ENCODE measurements at places on chromosomes 4 and X.

DNA sequence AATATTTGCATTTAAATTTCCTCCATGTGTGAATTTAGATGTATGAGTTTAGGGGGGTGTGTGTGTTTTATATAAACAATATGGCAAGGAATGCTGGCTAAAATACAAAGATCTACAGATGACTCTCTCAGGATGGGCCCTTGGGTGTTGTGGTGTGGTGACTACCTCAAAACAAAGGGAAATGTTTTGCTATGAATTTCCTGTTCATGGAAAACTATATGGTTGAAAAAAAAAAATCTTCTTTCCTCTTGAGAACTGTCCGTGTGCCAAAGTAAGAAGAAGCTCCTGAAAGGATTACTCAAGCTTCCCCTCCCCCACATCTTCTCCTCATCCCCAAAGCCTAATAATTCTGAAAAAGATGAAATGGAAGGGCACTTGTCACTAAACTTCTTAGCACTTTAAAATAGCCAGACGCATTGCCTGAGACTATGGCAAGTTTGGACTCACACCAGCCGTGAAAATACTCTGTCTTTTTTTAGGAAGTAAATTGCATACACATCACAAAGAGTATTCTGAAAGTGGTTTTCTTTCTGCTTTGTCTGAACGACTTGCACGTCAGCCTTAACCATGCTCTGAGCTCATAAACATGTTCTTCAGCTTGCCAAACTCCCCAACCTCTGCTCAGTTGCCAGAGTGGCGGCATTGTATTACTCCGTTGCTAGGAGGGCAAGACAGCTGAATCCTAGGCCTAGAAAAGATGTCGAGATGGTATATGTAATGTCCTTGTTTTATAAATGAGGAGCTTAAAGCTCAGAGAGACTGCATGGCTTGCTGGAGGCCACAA, 250.4 kb upstream of the JADE1 start:
- DNase-seq: no peak

- no peak for DNase-seq
These were observed 838 bp upstream of the PRICKLE3 start for GRCh38 chrX:49187028-49187394.

DNA sequence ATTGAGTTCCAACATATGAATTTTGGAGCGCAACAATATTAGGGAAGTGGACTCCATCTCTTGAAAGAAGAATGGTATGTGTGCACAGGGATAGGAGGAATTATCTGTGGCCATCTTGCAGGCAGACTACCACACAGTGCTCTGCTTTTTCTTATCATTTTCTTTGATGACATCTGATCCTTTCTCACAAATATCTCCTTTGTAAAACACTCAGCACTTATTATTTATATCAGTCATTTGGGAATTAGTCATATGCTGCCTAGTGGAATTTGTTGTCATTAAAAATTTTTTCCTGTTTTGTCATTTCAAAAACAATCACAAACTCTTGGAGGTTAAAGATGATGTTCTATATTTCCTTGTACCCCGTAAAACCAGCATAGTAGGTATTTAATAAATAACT, 444.3 kb upstream of the ATOH1 start:
- DNase-seq: no peak

GRCh38 chr4:116982656-116983055, 102.7 kb downstream of the TRAM1L1 start:
- DNase-seq: no peak

- DNase-seq: no peak
These were observed 419.7 kb downstream of the FAT4 start for GRCh38 chr4:125734504-125734903.

DNA sequence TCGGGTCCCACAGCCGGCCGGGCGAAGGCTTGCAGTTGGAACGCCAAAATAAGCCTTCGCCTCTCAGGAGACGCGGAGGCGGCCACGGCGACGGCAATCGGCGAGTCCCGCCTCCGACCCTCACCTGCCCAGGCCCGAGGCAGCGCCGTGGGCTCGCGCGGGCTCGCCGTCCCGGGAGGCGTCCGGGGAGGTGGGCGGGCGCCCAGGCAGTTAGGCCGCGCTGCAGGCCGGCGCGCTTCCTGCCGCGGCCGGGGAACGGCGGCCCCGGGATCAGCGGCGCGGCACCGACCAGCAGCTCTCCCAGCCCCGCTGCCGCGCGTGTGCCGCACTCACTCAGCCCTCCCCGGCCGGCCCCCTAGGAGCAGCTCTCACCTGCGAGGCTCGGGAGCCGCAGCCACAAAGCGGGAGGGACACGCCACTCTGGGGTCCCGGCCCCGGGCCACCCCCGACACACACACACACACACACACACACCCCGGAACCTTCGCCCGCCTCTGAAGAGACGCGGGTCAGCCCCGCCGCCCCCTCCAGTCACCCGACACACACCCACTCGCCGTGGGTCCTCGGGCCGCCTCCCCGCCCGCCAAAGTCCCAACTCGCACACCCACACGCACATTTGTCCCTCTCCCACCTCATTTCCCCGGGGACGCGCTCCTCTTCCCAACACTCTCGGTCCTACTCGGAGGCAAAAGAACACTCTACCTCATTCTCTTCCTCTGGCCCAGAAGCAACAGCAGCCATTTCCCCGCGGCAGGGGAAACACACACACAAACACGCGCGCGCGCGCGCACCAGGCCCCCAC, at the start of gene CNOT6L:
Gene CNOT6L, minus strand, starts transcription at position 767 of the 802 bp plus-strand sequence. Its CDS starts 60 bp downstream, at position 707.
- DNase-seq: peak; percentile 86

DNA sequence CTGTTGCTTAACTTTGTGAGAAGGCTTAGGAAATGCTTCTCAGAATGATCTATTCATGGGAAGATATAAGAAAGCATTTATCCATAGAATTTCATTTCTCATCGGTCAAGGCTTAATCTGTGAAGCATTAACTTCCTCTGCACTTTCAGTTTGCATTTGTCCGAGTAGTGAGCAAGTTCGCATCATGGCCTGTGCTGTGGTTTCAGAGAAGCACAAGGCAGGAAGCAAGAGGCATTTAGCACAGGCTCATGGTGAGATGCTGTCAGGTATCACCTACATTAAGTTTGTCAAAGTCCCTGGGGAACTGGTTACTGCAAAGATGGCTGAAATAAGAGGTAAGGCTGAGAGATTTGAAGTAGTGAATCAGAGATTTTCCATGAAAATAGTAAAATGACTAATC, 244.9 kb downstream of the NAP1L3 start:
- DNase-seq: no peak

- DNase-seq: no peak
These were observed 139.7 kb downstream of the RBM47 start for GRCh38 chr4:40489961-40490360.

GRCh38 chrX:17584248-17584681, 153.0 kb upstream of the SCML1 start:
- no peak for DNase-seq

GRCh38 chrX:22577181-22577580, 304.5 kb downstream of the CBLL2 start:
- no peak for DNase-seq

- DNase-seq: no peak
These were observed 2086.5 kb upstream of the TENM3 start for GRCh38 chr4:180156684-180157083.

DNA sequence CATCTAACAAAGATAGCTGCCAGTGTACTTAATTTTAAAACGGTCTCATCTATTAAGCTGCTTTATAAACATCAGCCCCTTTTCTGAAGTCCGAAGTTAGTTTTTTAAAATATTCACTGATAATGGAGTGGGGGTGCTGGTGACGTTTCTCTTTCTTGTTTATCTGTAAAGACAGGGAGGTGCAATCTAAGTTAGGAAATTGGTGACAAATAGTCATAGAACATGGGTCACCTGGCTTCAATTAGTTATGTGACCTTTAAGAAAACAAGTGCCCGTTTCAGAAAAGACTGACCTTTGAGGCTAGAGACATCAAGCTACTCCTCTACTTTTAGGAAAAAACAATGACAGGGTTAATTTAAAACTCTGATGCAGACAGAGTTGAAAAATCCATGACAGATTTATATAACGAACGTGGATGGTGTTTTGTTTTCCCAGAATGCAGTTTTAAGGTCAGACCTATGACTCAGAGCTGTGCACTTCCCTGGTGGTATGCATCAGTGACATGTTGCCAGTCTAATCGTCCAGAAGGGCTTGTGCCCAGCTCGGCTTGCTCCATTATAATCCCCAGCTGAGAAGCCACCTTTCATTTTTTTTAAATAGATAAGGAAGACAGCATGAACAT, 38.2 kb downstream of the FHL1 start:
- no peak for DNase-seq

DNA sequence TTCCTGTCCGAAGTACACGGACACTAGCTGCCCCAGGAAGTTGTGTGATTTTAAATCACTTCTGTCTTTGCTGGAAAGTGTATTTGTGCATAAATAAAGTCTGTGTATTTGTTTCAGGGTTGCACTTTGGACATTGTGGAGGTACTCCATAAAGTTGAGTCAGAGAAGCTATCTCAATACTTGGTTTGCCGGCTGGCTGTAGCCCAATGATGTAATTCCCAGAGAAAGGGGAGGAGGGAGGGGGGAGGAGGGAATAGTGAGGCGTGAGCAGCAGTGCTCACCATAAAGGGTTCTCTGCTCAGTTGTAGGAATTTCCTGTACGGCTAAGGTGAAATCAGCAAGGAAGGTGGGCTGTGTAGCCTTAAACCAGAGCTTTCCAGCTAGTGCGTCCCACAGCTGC, 7.5 kb downstream of the APEX2 start:
- DNase-seq: no peak

GRCh38 chrX:100411802-100412715, 2.0 kb upstream of the PCDH19 start:
- DNase-seq: no peak

DNA sequence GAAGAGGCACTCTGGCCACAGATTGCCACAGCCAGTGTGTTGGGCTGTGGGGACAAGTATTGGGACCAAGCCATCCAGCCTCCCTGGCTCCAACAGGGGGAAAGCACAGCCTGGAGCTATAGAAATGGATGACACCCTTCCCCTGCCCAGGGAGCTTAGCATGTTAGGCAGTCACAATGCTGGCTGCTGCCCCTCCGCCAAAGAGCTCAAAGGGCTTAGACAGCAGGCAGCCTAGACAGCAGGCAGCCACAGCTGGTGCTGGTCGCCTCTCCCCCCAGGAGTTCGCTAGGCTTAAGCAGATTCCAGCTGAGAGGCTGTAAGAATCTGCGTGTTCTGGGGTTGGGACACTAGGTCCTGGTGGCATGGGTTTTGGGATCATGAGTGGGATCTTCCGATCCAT, 94.5 kb upstream of the MXRA5 start:
- no peak for DNase-seq

DNA sequence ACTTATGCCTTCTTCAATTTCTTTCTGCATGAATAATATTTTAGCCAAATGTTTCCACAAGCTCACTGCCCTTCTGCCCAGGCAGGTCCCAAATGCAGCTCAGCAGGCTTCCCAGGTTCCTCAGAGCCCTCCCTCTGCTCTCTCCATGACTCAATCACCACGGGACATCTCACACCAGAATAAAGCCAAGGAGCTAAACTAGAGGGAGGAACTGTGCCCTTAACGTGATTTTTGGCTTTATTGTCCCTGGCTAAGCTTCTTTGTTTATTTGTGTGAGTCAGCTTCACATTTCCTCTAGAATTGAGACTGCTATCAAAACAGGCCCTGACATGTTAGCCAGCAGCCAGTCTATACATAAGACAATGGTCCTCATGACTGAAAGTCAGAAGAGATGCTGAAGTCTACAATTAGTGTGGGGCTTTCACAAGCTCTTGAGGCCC, 186.4 kb upstream of the GALNT7 start:
- DNase-seq: no peak

DNA sequence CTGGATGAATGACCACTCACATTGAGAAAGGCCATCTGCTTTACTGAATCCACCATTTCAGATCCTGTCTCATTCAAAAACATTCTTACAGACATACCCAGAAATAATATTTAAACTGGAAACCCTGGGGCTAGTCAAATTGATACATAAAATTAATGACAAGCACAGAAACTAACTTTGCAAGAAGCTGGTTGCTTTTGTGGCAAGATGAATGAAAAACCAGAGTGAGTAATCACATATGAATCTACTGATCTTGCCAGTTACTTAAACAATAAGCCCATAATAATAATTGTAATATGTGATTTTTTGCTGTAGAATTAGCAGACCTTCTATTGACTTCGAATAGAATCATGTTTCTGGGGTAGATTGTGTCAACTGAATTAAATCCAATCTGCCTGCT, 235.1 kb downstream of the PPARGC1A start:
- no peak for DNase-seq

GRCh38 chr4:16706251-16706650, 192.2 kb downstream of the LDB2 start:
- no peak for DNase-seq

- DNase-seq: no peak
These were observed 168.7 kb upstream of the GALNTL6 start for GRCh38 chr4:171644430-171645057.

DNA sequence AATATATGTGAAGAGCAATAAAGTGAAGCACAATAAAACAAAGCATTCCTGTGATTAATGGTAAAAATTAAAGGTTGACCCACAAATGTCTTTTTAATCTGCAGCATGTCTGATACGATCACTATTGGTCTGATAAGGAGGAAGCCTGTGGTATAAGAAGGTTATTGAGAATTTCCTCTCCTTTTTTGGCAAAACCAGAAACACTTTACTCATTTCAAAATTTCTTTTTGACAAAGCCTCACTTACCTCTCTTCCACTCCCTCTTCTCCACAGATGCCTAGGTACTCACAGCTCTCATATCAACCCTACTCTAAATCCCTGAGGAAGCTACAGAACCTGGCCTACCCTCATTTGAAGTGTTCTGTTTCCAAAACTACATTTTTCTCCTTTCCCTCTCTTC, 56.1 kb downstream of the TSPAN5 start:
- DNase-seq: no peak

GRCh38 chr4:38190717-38191178, 230.6 kb downstream of the PTTG2 start:
- no peak for DNase-seq

DNA sequence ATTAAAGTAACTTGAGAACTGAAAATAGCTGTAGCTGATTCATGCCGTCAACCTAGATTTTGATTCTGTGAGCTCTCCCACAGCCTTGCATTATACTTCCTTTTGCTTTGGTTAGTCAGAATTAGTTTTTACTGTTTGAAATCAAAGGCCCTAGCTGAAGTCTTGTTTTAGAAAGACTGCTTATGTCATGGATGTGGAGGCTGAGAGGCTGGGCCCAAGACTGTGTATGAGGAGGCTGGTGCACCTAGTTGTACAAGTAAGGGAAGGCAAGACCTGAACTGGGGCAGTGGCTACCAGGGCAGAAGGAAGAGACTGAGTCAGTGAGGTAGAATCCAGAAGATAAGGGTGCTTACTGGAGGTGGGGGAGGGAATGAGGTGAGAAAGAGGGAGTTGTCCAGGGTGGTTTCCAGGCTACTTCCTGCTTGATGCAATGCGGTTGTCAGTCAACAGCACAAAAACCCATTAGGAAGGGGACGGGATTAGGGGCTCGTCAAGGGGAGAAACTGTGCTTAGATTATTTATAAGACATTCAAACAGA, 76.2 kb upstream of the PAGE3 start:
- DNase-seq: no peak

- no peak for DNase-seq
These were observed 37.0 kb downstream of the HPGDS start for GRCh38 chr4:94305466-94306225.

GRCh38 chr4:24809815-24810405, 14.5 kb downstream of the SOD3 start:
- no peak for DNase-seq

- DNase-seq: no peak
These were observed 64.4 kb downstream of the CXCL13 start for GRCh38 chr4:77669946-77670590.

Data from activated gamma-delta T cell treated with Interleukin-2 at 50 U/mL for 16 hours (primary cell).